ENCODE measurements at places on chromosomes 3 and 15. TPM values are rescaled to one million over a fixed set of nuclear protein-coding genes. Genes with fewer than 3 reads are reported as not detected.

DNA sequence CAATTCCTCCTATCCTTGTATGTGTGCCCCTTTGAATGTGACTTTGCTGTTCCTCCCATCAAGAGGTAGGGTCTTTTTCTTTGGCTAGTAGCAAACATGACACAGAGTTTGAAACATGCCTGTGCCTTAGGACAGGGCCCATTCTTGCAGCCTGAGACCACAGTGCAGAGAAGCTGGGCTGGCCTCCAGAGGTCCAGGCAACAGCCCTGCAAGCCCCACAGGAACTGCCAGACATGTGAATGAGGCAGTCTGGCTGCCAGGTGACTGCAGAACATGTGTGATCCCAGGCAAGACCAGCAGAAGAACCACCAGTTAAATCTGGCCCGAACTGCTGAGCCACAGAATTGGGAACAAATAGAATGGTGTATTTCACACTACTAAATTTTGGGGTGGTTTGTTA lies 1.2 kb upstream of the HGD start:
- no peak overlapping the region for H3K27ac ChIP-seq
- H3K36me3 ChIP-seq = no peaks in the 10 kb centered on the region
- no peak overlapping the region for H3K4me3 ChIP-seq
- H3K4me1 ChIP-seq = no peaks in the 10 kb centered on the region

GRCh38 chr3:98701071-98701675 lies 62.0 kb upstream of the ST3GAL6 start:
- H3K27ac ChIP-seq = no peak overlapping the region
- H3K4me3 ChIP-seq = no peak overlapping the region
- no peaks in the 10 kb centered on the region for H3K27me3 ChIP-seq
- H3K4me1 ChIP-seq = no peaks in the 10 kb centered on the region
- H3K36me3 ChIP-seq = no peaks in the 10 kb centered on the region
- DNase-seq = no peak

DNA sequence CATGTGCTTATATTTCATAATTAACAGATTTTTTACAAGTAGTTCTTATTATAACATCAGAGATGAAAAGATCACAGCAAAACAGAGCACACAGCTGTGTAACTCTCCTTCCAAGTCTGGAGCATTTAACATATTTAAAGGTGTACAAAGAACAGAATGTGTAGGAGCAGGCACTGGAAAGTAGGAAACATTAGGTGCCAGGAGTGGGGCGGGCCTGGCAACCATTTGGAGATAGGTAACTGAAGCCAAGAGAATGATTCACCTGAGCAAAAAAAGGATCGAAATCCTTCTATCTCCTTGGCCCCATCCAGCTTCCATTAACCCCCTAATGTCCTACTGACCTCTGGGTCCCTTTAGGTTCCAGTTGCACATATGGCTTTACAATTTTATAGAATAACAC lies 2.3 kb upstream of the MYH15 start:
- no peak for DNase-seq
- H3K27ac ChIP-seq = no peak overlapping the region
- H3K27me3 ChIP-seq = no peaks in the 10 kb centered on the region
- H3K4me3 ChIP-seq = no peak overlapping the region
- no peaks in the 10 kb centered on the region for H3K36me3 ChIP-seq

The KBTBD13 gene
- not detected for polyA plus RNA-seq

The SLC12A1 gene
- polyA plus RNA-seq = not detected

The C3orf70 gene
- not detected for polyA plus RNA-seq
